Endodermal cell (in vitro differentiated cells): ENCODE measurements at places on chromosomes 6 and 20. TPM values are rescaled to one million over a fixed set of nuclear protein-coding genes. Genes with fewer than 3 reads are reported as not detected.

DNA sequence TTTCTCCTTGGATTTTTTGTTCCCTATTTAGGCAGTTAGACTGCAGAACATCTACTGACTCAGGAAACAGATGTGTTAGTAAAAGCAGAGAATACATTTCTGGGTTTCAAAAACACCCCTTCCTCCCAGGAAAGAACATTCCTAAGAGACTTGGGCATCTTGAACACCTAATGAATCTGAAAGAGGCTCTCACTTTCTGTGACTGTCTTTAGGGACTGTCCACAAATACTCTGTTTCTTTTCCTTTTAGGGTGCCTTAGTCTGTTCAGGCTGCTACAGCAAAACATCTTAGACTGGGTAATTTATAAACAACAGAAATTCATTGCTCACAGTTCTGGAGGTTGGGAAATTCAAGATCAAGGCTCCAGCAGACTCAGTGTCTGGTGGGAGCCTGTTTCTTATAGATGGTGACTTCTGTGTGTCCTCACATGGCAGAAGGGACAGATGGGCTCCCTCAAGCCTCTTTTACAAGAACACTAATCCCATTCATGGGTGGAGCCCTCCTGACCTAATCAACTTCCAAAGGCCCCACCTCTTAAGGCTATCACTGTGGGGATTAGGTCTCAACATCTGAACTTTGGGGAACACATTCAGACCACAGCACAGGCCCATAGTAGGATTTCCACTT lies 19.4 kb upstream of the CCN5 start:
- peak; percentile 38 for DNase-seq

The ACTL10 gene
- total RNA-seq, result not detected in 3 replicates

- DNase-seq, result no peak
Observed at GRCh38 chr20:50628853-50629669, 62.3 kb downstream of the RIPOR3 start.

GRCh38 chr6:149108038-149108748 lies 209.3 kb upstream of the TAB2 start:
- DNase-seq, result no peak

The RAD21L1 gene
- not detected in 2 replicates for total RNA-seq

- no peak for DNase-seq
Observed at GRCh38 chr6:2111162-2111677, 134.2 kb downstream of the GMDS start.

- no peak for DNase-seq
Observed at GRCh38 chr6:130593948-130594347, 228.1 kb downstream of the TMEM200A start.

DNA sequence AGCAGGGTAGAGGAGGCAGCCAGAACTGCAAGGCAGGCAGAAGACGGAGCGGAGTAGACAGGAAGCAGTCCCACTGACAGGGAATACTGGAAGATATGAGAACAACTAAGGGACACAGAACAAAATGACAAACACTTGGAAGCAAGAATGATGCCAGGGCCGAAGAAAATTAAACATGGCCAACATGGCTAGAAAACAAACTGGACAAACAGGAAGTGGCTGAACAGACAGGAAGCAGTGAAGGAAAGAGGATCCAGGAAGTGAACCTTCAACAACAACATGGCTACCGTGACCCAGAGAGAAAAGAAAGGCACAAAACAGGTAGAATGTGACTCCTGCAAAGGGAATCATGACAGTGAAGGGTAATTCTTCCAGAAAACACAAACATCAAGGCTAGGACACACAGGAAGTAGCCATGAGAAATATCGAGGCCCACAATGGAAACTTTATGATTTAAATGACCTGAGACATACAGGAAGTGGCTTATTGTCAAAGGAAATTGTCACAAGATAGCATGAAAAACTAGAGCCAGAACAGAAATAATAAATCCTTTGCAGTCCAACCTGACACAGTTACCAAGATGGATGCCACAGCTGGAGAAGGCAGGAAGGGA lies 9.1 kb downstream of the COL11A2 start:
- DNase-seq, result no peak

DNA sequence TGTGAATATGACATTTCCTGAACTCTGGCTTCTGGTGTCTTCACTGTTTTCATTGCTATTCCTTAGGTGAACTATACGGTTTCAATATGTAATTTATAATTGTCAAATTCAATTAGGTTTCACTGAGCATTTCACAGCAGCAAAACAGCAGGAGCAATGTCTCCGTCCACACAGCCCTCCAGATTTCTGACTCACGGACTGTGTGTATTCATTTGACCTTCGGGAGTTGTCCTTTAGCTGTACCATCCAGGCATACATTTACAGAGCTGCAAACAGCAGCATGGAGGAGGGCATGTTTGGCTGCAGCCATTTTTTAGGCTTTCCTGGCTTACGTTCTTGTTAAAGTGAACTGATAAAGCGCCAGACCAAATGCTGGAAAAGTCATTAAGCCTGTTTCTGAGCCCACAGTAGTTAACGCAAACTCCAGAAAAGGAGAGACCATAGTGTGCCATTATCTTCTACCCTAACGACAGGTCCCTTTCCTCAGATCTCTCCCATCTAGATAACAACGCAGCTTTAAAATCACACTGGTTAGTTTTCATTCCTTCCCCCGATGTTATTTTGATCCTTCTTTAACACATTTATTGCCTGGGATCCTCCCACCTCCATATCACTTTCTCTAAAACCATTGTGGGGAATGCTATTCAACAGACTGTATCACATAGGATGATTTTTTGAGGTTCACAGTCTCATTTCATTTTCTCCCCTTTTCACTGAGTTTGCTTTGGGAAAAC lies 18.3 kb downstream of the FOXC1 start:
- no peak for DNase-seq

DNA sequence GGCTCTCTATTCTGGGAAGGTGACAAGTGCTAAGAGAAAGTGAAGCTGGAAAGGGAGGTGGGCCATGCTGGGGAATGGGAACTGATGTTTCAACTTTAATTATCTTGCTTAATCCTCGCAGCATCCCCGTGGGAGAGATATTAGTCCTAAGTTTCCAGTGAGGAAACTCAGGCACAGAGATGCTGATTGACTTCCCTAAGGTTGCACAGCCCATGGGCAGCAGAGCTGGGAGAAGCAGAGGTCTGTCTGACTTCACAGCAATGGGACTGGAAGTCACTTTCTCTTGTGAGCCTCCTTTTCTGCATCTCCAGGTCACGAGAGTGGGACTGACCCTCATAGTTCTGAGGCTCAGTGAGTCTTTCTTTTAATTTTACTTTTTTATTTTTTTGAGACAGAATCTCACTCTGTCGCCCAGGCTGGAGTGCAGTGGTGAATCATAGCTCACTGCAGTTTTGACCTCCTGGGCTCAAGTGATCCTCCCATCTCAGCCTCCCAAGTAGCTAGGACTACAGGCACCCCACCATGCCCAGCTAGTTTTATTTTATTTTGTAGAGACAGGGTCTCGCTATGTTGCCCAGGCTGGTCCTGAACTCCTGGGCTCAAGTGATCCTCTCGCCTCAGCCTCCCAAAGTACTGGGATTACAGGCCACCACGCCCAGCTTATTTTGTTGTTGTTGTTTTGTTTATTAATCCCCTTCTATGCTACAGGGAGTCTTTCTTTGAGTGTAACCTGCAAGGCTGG lies 2.6 kb downstream of the RAB44 start:
- no peak for DNase-seq
